Parietal lobe (tissue), 2 donors: ENCODE measurements at places on chromosomes 5 and 9. TPM values are rescaled to one million over a fixed set of nuclear protein-coding genes. Genes with fewer than 3 reads are reported as not detected.

SAXO1 gene
- total RNA-seq = under 0.01 TPM

DCTN3 gene
- total RNA-seq = 121 TPM

STK32A gene
- total RNA-seq = 7.8 TPM

NR3C1 gene
- 18.5 TPM for total RNA-seq

BSPRY gene
- total RNA-seq = not detected

OR1J2 gene
- total RNA-seq = not detected
